ENCODE measurements at places on chromosomes 3 and 15. TPM values are rescaled to one million over a fixed set of nuclear protein-coding genes. Genes with fewer than 3 reads are reported as not detected.

- no peak for DNase-seq
These were observed 315.4 kb upstream of the LRRC3B start for GRCh38 chr3:26307192-26307591.

DNA sequence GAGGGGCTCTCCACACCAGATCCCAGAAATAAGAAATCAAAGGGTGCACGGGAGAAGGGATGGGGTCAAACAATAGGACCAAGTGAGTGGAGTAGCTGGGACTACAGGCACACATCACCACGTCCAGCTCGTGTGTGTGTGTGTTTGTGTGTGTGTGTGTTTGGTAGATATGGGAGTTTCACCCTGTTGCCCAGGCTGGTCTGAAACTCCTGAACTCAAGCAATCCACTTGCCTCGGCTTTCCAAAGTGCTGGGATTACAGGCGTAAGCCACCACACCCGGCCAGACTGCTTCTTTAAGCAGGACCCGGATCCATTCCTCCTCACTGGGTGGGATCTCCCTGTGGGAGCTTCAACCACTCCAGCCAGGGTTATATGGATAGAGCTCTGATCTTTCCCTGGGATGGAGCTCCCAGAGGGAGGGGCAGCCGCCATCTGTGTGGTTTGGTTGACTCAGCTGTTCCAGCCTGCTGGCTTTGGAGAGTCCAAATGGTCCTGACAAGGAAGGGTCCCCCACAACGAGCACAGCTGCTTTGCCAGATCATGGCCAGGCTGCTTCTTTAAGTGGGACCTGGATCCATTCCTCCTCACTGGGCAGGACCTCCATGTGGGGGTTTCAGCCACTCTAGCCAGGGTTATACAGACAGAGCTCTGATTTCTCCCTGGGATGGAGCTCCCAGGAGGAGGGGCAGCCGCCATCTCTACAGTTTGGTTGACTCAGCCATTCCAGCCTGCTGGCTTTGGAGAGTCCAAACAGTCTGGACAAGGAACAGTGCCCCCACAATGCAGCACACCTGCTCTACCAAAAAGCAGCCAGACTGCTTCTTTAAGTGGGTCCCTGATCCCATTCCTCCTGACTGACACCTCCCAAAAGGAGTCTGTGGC, 9.1 kb upstream of the AVEN start:
- DNase-seq, result no peak

- DNase-seq, result peak; percentile 22
These were observed 1.3 kb upstream of the PRKAR2A start for GRCh38 chr3:48848816-48849515.

- no peak for DNase-seq
These were observed 27.6 kb downstream of the EAF1 start for GRCh38 chr3:15454965-15455364.

- no peak for DNase-seq
These were observed 713.7 kb upstream of the SEMA6D start for GRCh38 chr15:47003568-47003967.

SLC6A1 gene
- total RNA-seq, result 0.21 TPM

QARS1 gene
- total RNA-seq, result 339 TPM

- DNase-seq, result no peak
These were observed 81.4 kb downstream of the GPR156 start for GRCh38 chr3:120203621-120204020.

RBP2 gene
- 1.3 TPM for total RNA-seq

CCDC9B gene
- total RNA-seq, result 28.1 TPM

- no peak for DNase-seq
These were observed 59.1 kb downstream of the SMAD6 start for GRCh38 chr15:66760968-66761725.

- no peak for DNase-seq
These were observed 2.9 kb downstream of the KLHL24 start for GRCh38 chr3:183638101-183638852.

GRCh38 chr15:83458381-83458780, 11.2 kb downstream of the SH3GL3 start:
- DNase-seq, result no peak

SLC22A14 gene
- not detected for total RNA-seq

B3GALNT1 gene
- 1.4 TPM for total RNA-seq

GRCh38 chr3:53334742-53335141, 12.6 kb downstream of the DCP1A start:
- DNase-seq, result no peak

DNA sequence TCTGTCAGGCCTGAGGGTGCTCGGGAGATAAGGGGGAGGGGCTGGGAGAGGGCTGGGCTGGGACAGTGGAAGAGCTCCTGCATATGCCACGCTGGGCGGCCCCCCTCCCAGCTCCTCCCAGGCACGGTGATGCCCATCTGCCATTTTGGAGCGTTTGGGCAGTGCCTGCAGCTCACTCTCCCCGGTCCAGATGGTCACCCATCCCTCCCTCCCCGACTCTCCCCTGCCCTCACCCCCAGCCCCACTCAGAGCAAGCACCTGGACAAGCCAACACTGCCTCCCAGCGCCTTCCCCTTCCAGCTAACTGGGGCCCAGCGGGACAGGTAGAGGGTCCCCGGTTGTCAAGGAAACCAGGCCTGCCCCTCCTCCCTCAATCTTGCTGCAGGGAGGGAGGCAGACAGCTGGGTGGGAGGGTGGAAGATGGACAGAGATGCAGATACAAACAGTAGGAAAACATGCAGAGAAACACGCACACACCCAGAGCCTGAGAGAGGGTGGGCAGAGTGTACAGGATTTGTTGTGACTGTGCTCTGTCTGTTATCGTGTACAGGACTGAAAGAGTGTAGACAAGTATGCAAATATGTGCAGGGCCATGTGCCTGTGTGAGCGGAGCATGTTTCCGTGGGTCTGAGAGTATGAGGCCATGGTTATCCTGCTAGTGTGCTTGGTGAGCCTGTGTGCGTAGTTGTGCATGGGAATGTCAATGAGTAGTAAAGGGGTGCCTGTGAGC, 17.5 kb upstream of the CORO2B start:
- DNase-seq, result no peak

DNA sequence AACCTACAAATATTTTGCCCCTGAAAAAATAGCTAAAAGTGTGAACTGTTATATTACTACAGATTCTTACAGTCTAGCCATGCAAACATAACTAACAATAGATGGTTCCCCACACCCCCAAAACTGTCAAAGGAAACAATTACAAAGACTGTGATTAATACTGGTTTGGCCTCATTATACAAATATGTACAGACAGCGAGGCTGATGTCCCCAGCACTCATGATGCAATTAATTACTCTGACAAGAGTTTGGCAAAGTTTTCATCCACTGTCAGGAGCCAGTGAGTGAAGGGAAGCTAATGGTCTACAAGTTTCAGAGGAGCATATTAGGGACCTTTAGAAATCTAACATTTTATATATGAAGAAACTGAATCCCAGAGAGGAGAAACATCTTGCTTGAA, 61.0 kb downstream of the HMG20A start:
- DNase-seq, result no peak

- no peak for DNase-seq
These were observed 17.0 kb downstream of the RGMA start for GRCh38 chr15:93072011-93072410.

DNA sequence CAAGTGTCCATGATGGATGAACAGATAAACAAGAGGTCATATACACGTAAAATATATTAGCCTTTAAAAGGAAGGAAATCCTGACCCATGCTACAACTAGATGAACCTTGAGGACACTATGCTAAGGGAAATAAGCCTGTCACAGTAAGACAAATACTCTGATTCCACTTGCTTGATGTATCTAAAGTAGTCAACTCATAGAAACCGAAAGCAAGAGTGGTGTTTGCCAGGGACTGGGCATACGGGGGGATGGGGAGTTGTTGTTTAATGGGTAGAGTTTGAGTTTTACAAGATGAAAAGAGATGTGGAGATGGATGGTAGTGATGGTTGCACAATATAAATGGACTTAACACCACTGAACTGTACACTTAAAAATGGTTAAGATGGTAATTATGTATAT, 65.4 kb downstream of the C3orf70 start:
- no peak for DNase-seq

- peak; percentile 25 for DNase-seq
These were observed 2.1 kb downstream of the RNF168 start for GRCh38 chr3:196501316-196502044.

CTDSPL2 gene
- 30.1 TPM for total RNA-seq

C3orf20 gene
- total RNA-seq, result 0.21 TPM

LRRC49 gene
- total RNA-seq, result 2.8 TPM

DNA sequence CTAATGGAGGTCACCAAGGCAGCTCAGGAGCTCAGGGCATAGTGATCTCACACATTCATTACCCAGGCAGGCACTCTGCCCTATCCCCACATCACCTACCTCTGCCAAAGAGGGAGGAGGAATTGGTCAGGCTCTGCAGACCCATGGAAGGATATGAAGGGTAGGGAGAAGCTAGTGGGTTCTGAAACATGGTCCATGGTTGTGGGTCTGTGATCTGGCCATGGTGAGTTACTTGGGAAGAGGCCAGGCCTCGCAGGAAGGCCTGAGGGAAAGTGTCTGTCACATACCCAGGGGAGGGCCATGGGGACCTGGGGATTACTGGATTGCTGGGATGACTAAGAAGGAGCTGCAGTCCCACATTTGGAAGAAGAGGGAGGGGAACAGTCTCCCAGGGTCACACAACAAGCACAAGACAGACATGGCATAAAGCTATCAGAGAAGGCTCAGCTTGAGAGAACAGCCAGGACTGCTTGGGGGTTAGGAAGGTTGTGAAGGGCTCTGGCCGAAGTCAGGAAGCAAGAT, 1.4 kb upstream of the PRSS50 start:
- DNase-seq, result no peak
